Thoracic aorta (tissue), 2 donors: ENCODE measurements at places on chromosomes 7 and 10.

DNA sequence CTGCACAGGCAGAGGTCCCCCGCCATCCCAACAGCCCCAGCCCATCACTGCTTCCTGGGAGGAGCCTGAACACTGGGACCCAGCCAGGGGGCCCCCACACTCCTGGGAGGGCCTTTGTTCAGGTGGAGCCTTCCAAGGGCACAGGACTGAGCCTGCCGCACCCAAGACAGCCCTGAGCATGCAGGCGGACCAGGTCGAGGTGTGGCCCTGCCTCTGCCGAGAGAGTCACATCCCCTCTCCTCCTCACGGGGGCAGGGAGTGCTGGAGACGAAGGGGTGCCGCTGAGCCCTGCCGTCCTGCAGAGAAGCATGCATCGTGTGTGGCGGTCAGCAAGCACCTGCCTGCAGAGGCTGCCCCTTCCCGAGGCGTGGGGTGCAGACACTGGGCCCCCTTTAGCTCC lies 7.3 kb upstream of the MAFK start:
- no peak for DNase-seq

GRCh38 chr10:117175901-117176534 lies 21.3 kb upstream of the KCNK18 start:
- no peak for DNase-seq

GRCh38 chr7:115356139-115356746 lies 434.3 kb downstream of the MDFIC start:
- no peak for DNase-seq

DNA sequence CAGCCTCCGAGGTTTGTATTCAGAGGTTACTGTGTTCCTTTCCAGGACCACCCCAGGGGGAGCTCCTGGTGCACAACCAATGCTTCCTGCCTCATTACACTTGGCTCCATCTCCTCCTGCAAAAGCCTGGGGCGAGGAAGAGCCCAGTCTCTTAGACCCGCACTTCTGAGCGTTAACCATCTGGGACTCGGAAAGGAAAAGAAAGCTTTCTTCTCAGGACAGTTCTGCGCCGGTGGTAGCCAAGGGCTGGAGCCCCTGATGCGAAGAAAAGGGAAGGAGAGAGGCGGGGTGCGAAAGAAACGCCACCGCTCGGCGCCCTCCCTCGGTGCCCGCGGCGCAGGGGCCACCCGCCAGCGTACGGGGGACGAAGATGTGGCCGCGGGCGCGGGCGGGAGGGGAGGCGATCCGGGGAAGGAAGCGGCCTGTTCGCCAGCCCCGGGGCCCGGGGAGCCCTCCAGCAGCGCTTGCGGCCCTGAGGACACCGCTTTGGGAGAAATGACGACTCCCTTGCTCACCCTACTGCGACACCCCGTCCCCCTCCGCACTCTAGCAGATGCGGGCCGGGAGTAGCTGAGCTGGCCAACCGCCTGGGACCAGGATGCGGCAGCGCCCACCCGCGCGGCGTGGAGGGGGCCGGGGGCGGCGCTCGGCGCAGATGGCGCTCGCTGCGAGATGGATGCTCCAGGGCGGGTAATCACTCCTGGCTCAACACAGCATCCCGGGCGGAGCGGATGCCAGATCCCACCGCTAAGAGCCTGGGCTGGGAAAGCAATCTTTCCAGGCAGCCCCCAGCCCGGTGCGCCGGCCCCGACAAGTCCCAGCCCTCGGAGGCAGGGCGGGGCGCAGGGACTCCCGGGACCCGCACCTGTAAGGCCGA lies 1.3 kb downstream of the NRCAM start:
- DNase-seq = no peak

DNA sequence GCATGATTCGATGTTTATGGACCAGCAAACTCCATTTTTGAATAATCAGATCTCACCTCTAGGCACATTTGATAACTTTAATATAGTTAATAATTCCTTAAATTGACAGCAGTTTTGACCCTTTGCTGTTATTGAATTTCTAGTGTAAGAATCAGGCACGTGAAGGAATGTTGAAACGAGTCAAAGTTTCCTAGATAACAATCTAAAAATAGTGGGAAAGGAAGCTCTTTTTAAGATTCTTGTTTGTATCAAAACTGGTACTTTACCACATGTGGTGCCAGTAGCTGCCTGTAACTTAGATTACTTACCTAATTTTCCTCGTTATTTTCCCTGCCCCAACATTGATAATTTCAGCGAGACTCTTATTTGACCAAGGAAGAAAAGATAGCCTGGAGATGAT lies 757.8 kb upstream of the KCND2 start:
- no peak for DNase-seq

DNA sequence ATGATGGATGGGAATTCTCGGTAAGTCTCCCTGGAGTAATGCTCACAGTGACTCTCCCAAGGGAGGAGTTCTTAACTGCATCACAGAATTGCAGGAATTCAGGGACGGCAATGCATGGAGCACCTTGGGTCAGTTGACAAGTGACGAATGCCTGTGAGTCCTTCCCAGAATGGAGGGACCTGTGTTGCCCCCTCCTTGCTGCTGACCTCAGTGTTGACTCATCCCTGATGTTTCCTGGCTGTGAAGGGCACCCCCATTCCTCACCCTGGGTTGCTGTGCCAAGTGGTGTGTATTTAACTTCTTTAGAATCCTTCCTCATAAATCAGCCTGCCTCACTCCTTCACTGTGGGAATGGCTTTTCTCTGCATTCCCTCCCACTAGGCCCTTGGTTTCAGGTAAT lies 98.9 kb downstream of the LRMDA start:
- DNase-seq = peak; percentile 36

DNA sequence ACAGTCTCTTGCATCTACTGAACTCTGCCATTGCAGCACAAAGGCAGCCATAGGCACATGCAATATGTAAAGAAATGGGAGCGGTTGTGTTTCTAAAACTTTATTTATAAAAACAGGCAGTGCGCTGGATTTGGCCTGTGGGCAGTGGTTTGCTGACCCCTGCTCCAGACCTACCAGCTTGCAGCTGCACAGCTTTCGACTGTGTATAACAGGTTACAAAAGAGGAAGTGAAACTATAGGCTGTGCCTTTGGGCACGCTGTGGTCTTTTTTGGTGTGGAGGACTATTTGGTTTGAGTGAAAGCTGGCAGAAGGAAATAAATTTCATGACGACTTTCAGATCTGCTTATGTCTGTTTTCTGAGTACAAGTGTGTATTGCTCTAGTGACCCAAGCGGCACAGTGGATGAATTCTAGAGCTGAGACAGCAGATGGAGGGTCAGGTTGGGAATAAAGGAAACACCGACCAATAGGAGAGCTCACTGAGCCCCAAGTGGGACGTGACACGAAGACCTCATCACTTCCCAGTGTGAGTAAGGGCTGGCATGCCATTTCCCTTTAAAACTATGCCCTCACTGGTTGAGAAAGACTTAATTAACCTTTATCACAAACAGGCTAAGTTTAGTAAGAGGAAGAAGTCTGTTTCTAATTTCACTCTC lies 152.7 kb downstream of the ANK3 start:
- DNase-seq = no peak

- no peak for DNase-seq
These were observed 14.4 kb upstream of the TNRC18 start for GRCh38 chr7:5437987-5438386.

DNA sequence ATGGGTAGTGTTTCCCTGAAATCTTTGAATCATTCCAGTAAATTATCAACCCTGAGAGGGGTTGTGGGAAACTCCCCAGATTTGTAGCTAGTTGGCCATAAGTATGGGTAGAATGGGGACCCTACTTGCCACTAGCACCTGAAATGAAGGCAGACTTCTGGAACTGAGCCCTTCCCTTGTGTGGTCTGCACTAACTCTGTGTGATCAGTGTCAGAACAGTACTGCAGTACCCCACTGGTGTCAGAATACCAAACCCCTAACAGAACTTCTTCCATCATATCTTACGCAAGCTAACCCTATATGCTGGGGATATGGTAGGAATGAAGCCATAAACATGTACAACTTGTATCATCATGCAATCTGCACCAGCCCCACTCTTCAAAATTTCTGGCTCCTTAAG lies 50.8 kb downstream of the ABI1 start:
- no peak for DNase-seq

- no peak for DNase-seq
These were observed 94.9 kb upstream of the PIK3CG start for GRCh38 chr7:106770191-106770590.

- no peak for DNase-seq
These were observed 17.3 kb upstream of the TMEM72 start for GRCh38 chr10:44893604-44894468.

DNA sequence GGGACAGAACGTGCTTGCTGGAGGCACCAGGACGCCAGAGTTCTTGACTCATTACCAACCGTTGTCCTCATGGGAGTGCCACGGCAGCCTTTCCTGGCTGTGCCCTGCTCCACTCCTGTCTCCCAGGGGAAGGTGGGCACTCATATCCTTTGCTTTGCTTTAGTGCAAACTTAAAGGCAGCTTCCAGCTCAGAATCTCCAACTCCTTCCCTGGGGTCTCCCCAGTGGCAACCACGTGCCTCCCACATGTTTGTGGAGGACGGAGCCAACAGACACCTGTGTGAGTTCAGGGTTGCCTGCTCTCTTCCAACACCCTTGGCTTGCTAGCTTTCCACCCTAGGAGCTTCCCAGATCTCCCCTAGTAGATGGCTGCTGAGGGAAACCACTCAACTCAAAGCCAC lies 52.0 kb upstream of the HMX3 start:
- DNase-seq = no peak

DNA sequence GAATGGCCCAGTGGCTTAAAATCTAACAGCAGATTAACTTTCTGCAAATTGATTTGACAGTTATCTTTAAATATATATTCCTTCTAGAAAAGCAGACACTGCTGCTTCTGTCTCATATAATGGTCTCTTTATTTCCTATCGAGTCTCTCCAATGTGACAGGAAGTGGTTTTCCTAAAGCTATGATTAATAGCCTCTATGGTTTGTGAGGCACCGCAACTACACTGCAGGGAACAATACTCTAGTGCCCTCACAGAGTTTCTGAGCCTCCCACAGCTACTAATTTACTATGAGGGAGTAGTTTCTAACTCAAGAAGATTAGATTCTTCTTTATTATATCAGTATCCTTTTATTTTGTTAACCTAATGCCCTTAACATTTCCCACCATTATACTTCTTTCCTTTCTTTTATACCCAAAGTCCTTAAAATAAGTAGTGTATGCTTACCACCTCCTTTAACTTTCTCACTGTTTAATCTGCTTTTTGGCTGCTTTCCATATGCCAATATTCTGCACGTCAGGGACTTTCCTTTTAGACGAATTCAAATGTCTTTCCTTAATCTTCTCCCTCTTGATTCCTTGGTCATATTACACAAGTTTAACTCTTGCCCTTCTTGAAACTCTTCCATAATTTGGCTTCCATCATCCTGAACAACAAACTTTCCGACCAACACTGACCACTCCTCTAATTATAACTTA lies 23.8 kb upstream of the AHR start:
- DNase-seq = no peak

- DNase-seq = no peak
These were observed 34.7 kb downstream of the ANXA11 start for GRCh38 chr10:80170641-80171040.

- DNase-seq = no peak
These were observed 40.2 kb downstream of the ANKRD61 start for GRCh38 chr7:6071406-6071805.

DNA sequence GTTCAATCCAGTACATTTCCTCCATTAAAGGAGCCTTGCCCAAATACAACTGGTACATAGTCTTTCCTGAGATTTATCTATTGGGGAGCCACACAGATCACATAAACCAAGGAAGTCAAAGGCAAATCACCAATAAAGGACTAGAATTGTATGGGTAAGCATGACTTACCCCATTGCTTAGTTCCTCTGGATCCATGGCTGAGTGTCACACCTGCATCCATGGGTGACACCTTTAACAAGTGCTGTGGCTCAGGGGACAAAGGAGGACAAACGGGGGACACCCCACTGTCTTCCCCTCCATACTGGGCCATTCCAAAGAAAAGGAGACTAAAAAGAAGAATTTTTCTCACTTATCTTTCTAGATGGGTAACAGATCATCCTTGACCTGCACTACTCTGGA lies 30.4 kb downstream of the ZNF92 start:
- DNase-seq = no peak

DNA sequence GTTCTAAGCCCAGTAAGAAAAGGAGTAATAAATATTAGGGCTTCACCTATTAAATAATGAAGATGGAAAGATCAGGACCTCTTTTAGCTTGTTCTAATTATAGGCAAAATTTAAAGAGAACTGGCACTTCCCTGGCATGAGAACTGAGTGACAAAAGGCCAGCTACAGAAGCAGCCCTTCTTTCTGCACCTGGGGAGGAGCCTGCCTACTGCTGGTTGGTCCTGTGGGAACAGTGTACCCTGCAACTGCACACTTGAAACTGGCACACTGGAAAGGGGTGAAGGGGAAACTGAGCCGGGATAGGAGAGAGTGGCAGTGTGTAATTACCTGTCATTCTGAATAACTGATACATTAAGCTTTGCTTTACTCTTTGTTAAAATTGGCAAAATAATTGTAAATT lies 80.4 kb downstream of the SHH start:
- DNase-seq = no peak

- DNase-seq = no peak
These were observed 42.6 kb downstream of the BAMBI start for GRCh38 chr10:28719789-28720436.

GRCh38 chr10:21173802-21174714 lies 276.9 kb upstream of the NEBL start:
- DNase-seq = no peak

- DNase-seq = no peak
These were observed 241.6 kb upstream of the GPR26 start for GRCh38 chr10:123424537-123424936.

GRCh38 chr10:111579473-111579872 lies 502.6 kb downstream of the ADRA2A start:
- DNase-seq = no peak

DNA sequence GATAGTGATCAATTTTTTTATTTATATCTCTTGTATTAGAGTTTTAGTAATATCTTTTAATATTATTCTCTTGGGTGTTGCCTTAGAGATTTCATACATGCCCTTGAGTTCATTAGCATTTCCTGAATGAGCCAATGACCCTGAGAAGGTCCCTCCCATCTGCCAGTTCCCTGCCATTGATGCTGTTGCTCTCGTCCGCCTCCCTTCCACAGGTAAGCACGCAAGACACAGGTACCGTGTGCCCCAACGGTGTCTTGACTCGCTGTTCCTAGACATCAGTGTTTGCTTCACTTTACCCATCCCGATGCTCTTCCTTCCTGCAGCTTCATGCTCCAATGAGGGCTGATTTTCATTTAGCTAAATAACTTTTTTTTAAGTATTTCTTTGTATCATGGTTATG lies 19.7 kb upstream of the PWWP2B start:
- no peak for DNase-seq

GRCh38 chr7:234051-234707 lies 41.8 kb downstream of the FAM20C start:
- no peak for DNase-seq
